ENCODE measurements at places on chromosomes 1 and 21.

DNA sequence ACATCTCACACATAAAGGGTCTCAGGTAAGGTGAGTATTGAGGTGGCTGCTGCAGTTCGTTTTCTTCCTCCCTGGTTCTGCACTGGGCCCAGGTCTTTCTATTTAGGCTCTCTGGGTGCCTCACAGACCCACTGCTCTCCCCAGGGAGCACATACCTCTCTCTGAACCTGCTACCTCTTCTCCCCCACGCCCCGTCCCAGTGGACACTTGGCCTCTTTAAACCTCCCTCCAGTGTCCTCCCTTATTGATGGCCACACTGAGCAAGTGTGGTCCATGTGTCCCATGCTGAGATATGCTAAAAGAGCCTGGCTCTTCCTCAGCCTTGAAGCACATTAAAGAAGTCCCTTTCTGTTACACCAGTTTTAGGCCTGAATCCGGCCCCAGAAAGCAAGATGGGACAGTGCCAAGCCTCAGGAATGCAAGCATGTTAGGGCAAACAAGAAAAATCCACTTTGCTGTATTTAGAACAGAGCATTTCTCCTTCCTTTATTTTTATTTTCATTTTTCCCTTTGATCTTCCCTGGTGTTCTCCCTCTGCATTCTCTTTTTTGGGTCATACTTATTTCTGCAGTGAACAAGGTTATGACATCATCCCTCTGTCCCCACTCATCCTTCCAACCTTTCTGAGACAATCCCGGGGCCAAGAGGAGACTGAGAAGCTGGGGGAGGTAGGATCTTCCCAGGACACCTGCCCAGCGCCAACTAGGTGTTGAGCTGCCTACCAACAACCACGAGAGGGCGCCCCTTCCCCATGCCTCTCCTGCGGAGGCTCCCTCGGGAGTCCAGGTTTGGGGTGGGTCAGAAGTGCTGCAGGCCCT is 5.0 kb upstream of the CHI3L2 start:
- peak; percentile 62 for DNase-seq

DNA sequence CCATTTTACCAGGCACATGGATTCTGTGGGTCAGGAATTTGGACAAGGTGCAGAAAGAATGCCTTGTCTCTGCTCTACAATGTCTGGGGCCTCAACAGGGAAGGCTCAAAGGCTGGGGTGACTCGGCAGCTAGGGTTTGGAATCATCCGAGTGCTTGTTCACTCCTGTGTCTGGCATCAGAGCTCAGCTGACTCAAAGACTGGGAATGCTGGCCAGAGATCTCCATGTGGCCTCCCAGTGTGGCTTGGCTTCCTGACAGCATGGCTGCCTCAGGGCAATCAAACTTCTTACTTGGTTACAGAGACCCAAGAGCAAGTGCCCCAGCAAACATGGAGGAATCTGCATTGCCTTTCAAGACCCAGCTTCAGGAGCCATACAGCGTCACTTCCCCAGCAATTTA is 110.5 kb downstream of the TOMM20 start:
- no peak for DNase-seq

DNA sequence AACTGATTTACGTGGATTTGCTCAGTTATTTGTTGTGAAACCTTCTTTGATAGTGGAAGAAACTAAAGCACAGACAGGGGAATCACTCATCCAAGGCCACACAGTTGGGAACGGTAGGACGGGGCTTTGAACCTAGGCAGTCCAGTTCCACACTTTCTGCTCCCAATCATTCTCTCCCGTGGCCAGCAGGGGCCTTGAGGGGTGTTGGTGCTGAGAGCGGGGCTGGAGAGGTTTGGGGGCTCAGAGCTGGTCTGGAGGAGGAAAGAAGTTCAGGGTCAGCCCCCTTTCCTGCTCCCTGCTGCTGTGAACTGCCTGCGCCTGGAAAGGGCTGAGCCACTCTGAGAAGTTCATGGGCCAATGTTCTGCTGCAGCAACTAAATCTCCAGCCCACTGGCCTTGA is 31.4 kb upstream of the ACTL8 start:
- no peak for DNase-seq

- no peak for DNase-seq
Observed at GRCh38 chr1:115409094-115410015, 71.3 kb upstream of the NGF start.

- no peak for DNase-seq
Observed at GRCh38 chr21:41374177-41374712, 12.4 kb downstream of the MX2 start.

- no peak for DNase-seq
Observed at GRCh38 chr1:238648751-238649150, 737.6 kb upstream of the CHRM3 start.

Measured in effector CD4-positive, alpha-beta T cell (primary cell).